ENCODE measurements at places on chromosomes 7 and 10. TPM values are rescaled to one million over a fixed set of nuclear protein-coding genes. Genes with fewer than 3 reads are reported as not detected.

The BMI1 gene
- total RNA-seq, result 41.4 TPM

The CRPPA gene
- total RNA-seq, result 1.6 TPM

The SPDYE2B gene
- not detected for total RNA-seq

The HABP2 gene
- total RNA-seq, result not detected

- no peaks in the 10 kb centered on the region for H3K36me3 ChIP-seq
- H3K27me3 ChIP-seq, result peaks cover 3% of the 10 kb centered on the region
- no peak overlapping the region for H3K4me3 ChIP-seq
- no peak for DNase-seq
- H3K27ac ChIP-seq, result no peak overlapping the region
These were observed 231.3 kb upstream of the RHOBTB1 start for GRCh38 chr10:61175316-61175715.

GRCh38 chr7:121546632-121547543, 150.8 kb upstream of the FAM3C start:
- no peak overlapping the region for H3K4me3 ChIP-seq
- peaks cover 35% of the 10 kb centered on the region for H3K4me1 ChIP-seq
- H3K27me3 ChIP-seq, result no peaks in the 10 kb centered on the region
- no peak for DNase-seq

DNA sequence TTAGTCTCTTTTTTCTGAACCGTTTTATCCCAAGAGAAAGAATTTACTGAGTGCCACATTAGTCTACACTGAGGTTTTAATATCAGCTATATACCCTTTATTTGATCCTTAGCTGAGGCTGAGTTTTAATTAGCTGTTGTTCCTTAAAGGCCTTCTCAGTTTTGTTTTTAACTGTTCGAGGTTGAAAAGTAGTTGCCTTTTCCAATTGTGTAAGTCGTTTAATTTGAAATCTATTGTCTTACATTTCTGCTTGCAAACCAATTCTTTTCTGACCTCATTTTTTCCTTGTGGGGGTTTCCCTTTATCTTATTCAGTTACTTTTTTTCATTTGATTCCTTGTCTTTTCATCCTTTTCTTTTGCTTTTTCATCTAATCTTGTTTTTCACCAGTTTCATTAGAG, 30.8 kb downstream of the UMAD1 start:
- H3K4me1 ChIP-seq, result peaks cover 50% of the 10 kb centered on the region
- DNase-seq, result no peak
- no peaks in the 10 kb centered on the region for H3K27me3 ChIP-seq
- H3K4me3 ChIP-seq, result no peak overlapping the region

DNA sequence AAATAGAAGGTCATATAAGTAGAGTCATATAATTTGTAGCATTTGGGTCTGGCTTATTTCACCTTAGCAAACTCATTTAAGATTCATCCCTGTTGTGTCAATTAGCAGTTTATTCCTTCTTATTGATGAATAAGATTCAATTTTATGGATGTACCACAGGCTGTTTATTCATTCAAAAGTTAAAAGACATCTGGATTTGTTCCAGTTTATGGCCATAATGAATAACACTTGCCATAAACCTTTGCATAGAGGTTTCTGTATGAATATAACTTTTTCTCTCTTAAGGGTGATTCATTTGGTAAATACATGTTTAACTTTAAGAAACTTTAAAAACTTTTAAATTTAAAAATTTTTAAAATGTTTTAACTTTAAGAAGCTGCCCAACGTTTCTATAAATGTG, 66.4 kb downstream of the CPED1 start:
- H3K27me3 ChIP-seq, result no peaks in the 10 kb centered on the region
- H3K4me1 ChIP-seq, result no peaks in the 10 kb centered on the region
- H3K36me3 ChIP-seq, result no peaks in the 10 kb centered on the region
- no peak overlapping the region for H3K4me3 ChIP-seq
- no peak for DNase-seq

DNA sequence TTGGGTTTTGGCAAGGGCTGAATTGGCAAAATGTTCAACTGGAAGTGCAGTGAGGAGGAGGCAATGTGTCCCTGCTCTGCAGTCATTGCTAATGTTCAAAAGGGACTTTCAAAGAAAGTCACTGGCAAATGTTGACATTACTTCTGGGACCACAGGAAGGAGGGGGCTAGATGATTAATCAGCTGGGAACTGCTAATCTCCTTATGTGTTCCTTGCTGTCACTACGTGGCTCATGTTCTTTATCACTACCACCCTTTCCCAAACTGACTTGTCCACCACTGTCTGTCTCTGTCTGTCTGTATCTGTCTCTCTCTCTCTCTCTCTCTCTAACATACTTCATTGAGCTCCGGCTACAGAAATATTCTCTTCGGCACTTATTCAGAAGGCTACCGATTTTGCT, 86.9 kb upstream of the MTPN start:
- no peak overlapping the region for H3K4me3 ChIP-seq
- peaks cover 2% of the 10 kb centered on the region for H3K27me3 ChIP-seq
- peaks cover 2% of the 10 kb centered on the region for H3K36me3 ChIP-seq
- DNase-seq, result no peak
- H3K4me1 ChIP-seq, result no peaks in the 10 kb centered on the region

DNA sequence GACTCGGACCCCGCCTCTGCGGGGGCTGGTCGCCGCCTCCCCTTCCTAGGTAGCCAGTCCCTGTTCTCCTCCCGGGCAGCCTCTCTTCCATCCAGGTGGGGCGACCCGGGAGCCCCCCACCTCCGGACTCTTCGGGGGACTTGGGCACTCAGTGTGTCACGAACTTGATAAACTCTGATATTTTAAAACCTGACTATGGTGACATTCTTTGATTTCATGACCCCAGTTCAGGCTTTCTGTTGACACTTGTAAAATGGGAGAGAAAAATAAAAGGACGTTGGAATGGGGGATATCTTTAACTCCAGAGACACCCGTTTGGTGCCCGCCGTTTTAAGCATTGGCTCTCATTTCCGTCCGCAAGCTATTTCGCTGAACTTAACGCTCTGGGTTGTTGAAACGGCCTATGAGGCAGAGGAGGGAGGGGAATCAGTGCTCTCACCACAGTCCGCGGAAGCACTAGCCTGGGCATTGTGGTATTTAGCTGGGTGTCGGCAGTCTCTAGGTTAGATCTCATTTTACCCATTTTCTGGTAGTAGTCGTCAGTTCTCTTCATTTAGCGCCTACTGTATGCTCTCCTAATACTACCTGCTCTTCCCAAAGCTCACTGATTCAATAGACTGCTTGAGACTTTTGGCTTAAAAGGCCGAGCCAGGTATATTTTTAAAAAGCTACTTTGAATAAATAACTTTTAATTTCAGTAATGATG, 738 bp downstream of the VPS26A start:
- H3K36me3 ChIP-seq, result no peaks in the 10 kb centered on the region
- H3K4me3 ChIP-seq, result peak overlapping the region; percentile 86
- H3K27me3 ChIP-seq, result no peaks in the 10 kb centered on the region
- peak; percentile 78 for DNase-seq
- H3K4me1 ChIP-seq, result peaks cover 29% of the 10 kb centered on the region
- peak overlapping the region; percentile 80 for H3K27ac ChIP-seq

DNA sequence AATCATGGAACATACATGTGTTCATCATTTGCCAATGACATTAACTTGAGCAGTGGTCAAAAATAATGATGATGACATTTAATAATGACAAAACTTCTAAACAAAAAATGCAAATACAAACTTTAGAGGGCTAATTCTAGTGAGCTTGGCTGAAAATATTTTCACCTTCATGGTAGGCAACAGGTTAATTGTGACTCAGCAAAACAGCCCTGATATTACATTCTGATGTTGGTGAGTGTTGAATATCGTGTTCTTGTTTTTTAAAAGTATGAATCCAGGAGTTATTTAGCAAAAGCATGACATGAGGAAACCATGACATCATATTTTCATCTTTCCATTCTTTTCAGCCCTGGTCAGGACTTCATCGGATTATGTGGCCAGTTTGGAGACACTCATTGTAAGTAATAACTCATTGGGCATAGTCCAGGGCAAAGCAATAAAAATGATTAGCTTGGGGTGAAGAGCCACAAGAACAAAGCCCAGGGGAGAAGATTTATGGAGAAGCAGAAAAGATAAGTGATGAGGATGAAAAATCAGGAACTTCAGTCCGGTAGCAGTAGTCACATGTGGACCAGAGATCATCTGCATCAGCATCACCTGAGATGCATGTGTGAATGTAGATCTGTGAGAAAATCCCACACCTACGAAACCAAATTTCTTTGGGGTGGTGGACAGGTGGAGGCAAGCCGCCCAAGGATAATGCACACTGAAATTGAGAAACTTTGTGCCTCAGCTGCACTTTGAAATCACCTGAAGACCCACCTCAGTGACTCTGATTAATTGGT, 46.8 kb upstream of the PRKAR2B start:
- no peak overlapping the region for H3K27ac ChIP-seq
- peaks cover 8% of the 10 kb centered on the region for H3K27me3 ChIP-seq
- H3K36me3 ChIP-seq, result no peaks in the 10 kb centered on the region
- H3K4me3 ChIP-seq, result no peak overlapping the region
- no peaks in the 10 kb centered on the region for H3K4me1 ChIP-seq

- H3K27ac ChIP-seq, result no peak overlapping the region
- no peak for DNase-seq
- no peaks in the 10 kb centered on the region for H3K27me3 ChIP-seq
- H3K36me3 ChIP-seq, result peaks cover 4% of the 10 kb centered on the region
- no peak overlapping the region for H3K4me3 ChIP-seq
These were observed 8.7 kb upstream of the BAZ1B start for GRCh38 chr7:73530800-73531199.

DNA sequence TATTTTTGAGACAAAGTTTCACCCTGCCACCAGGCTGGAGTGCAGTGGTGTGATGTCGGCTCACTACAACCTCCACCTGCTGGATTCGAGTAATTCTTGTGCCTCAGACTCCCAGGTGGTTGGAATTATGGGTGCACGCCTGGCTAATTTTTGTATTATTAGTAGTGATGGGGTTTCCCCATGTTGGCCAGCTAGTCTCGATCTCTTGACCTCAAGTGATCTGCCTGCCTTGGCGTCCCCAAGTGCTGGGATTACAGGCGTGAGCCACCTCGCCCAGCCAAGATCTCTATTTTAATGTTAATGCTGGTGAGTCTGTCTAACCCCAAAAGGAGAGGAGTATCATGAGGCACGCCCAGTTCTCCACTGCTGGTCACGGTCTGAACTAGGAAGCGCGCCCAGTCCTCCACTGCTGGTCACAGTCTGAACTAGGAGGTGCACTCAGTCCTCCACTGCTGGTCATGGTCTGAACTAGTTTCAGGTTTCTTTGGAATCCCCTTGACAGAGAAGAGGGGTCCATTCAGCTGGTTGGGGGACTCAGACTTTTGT, 5.6 kb upstream of the LRRC27 start:
- peak overlapping the region; percentile 88 for H3K27ac ChIP-seq
- DNase-seq, result no peak
- no peaks in the 10 kb centered on the region for H3K27me3 ChIP-seq
- H3K4me3 ChIP-seq, result no peak overlapping the region
- H3K4me1 ChIP-seq, result peaks cover 41% of the 10 kb centered on the region

DNA sequence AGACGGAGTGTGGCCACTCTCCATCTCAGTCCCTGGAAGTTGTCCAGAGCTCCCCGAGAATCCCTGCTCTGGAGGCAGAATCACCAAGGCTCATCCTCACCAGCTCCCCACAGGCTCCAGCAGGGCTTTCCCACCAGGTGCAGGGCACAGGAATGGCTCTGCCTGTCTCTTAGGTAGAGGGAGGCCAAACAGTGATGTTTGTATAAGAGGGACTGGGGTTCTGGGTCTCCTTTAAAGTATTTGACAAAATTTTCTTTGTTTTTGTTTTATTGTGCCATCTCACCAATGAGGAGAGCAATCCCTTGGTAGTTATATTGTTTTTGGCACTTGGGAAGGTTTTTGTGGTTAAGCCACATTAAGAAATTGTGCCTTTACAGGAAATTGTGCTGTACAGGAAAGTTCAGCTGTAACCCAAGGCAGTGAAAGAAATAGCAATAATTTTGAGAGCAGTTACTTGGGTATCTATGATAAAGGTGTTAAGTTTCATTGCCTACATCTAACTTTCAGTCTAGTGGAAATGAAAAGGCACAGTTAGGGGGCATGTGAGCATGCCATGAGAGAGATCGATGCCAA, 219.3 kb upstream of the PRSS58 start:
- no peaks in the 10 kb centered on the region for H3K27me3 ChIP-seq
- H3K27ac ChIP-seq, result peak overlapping the region; percentile 78
- no peaks in the 10 kb centered on the region for H3K36me3 ChIP-seq

DNA sequence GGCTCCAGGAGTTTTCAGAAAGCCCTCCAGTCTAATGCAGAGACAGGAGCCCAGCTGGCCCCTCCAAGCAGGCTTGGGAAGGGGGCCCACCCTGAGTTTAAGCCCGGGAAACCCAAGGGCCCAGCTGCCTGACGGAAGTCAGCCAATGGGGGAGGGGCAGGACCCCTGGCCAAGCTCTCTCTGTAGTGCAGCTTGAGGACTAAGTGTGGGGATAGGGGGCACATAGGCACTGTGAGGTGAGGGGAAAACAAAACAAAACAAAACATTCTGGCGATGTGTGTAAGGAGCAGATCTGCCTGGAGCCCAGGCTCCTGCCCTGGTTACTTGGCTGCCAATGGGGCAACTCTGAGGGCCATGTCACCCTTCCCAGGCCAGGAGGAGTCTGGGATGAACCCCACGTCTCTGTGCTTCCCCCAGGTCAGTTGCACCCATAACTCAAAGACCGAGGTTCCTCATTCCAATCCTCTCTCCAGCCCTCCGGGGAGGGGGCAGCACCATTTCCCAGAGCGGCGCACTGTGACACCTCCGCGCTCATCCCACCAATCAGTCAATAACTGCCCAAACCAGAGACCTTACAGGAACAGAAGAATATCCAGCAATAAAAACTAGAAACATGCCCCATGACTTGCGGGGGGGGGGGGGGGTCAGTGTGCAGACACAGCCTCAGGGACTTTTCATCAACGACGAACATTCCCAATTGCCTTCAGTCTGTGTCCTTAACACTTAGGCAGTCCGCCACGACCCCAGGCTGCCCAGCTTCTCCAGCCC, 1.7 kb downstream of the CXCL12 start:
- no peak overlapping the region for H3K27ac ChIP-seq
- H3K4me1 ChIP-seq, result peaks cover 2% of the 10 kb centered on the region
- peaks cover 31% of the 10 kb centered on the region for H3K27me3 ChIP-seq

DNA sequence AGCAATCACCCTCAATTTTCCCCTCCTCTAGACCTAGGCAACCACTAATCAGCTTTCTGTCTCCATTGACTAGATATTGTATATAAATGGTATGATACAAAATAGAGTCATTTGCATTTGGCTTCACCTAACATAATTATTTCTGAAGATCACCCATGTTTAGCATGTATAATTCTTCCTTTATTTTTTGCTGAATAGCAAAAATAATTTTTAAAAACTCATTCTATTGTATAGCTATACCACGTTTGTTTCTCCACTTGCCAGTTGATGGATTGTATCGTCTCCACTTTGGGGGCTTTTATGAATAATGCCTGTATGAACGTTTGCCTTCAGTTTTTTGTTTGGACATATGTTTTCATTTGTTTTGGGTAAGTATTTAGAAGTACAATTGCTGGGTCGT, 95.3 kb downstream of the ZNRF2 start:
- H3K27me3 ChIP-seq, result no peaks in the 10 kb centered on the region
- H3K4me3 ChIP-seq, result no peak overlapping the region
- DNase-seq, result no peak

DNA sequence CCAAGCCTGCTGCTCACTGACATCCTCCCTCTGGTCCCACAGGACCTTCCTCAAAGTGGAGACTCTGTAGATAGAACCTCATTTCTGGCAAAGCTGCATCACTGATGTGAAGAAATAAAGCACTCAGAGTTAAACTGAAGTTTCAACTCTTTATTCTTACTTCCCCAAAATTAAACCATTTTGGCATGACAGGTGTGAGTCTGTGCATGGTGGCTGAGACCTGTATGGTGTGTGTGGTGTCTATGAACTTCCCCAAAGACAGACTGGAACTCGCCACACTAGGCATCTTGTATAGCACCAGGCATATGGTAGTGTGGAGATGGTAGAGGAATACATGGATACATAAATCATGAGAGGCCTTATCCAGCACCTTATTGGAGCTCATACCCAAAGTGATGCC, 6.6 kb upstream of the WDFY4 start:
- H3K4me3 ChIP-seq, result no peak overlapping the region
- no peaks in the 10 kb centered on the region for H3K4me1 ChIP-seq
- no peaks in the 10 kb centered on the region for H3K27me3 ChIP-seq
- H3K36me3 ChIP-seq, result no peaks in the 10 kb centered on the region
